ENCODE measurements at places on chromosomes 16 and 17.
A peak's percentile ranks its signal among the peaks of the same experiment; 100 is the strongest.

DNA sequence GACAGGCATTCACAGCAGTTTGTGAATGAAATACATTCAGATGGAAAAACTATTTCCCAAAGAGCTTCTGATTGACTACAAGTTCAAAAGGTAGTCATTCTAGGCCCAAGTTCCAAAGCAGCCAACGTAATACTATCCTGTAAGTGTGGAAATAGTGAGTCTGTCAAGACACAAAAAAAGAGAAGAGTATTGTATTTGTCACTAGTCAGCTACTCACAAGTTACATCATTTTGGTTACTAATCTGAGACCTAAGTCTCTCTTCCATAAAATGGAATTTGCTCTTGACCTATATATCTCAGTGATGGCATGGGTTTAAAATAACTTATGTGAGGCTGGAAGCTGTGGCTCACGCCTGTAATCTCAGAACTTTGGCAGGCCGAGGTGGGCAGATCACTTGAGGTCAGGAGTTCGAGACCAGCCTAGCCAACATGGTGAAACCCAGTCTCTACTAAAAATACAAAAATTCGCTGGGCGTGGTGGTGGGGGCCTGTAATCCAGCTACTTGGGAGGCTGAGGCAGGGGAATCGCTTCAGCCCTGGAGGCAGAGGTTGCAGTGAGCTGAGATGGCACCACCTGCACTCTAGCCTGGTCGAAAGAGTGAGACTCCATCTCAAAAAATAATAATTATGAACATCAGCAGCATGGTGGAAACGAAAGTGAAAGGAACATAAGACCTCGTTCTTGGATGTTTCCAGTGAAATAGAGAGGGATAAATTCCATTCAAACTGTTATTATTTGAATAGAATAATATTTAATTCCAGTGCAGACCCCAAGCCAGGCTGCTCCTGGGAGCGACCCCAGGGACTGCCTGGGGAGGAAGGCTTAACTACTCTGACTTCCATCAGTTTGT, 2.9 kb downstream of the CMC2 start:
- no peak for DNase-seq

DNA sequence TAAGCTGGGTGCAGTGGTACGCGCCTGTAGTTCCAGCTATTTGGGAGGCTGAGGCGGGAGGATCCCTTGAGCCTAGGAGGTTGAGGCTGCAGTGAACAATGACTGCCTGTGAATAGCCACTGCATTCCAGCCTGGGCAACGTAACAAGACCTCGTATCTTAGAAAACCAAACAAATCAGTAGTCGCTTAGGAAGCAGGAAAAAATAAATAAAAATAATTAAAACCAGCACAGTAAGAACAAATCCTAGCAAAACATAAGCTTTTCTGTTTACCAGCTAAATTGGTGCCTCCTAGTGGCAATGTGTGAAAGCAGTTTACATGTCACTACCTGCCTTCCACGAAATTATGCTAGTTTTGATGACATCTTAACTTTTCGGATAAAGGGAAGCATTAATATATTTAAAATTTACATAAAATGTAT, 1.3 kb downstream of the ARMC5 start:
- DNase-seq: peak; percentile 47

DNA sequence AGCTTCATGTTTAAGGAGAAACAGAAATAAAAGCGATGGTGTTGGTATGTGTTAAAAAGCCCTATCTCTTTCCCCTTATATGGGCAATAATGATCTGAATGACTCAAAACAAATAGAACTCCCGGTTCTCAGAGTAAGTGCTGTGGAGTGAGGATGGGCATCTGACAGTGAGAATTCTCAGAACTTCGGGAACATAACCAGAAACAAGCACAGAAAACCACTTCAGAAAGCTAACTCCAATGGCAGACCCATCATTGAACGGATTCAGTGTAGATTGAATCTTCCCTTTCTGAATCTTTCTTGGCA, 67.2 kb downstream of the CDH8 start:
- DNase-seq: no peak

- DNase-seq: no peak
These were observed 7.2 kb downstream of the SUPT4H1 start for GRCh38 chr17:58344791-58345157.

DNA sequence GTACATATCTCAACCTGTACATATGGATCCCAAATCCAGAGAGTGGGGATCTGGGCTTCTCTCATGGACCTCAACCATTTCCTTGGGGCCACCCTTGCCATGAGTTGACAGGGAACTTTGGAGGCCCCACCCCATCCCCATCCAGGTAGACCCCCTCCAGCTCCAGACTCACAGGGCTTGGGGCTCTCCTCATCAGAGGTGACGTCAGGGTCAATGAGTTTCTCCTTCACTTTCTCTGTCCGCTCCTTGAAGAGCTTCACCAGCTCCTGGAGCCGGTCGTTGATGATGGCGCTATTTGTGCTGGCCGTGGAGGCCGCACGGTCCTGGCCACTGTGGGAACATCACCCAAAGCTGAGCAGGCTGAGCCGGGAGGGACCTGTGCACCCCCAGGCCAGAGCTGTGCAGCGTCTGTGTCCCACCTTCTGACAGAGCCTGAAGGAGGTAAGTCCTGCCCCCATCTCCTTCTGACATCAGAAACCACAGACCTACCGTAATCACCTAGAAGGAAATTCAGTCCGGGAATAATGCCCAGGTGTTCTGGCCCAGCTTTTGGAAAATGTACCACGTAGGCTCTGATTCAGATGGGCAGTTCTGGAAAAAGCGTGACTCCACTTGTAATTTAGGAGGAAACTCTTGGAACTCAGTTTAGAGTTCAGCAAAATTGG, 50.6 kb downstream of the CNGB1 start:
- no peak for DNase-seq

- no peak for DNase-seq
These were observed 8.7 kb upstream of the CACNG4 start for GRCh38 chr17:66955821-66956220.

DNA sequence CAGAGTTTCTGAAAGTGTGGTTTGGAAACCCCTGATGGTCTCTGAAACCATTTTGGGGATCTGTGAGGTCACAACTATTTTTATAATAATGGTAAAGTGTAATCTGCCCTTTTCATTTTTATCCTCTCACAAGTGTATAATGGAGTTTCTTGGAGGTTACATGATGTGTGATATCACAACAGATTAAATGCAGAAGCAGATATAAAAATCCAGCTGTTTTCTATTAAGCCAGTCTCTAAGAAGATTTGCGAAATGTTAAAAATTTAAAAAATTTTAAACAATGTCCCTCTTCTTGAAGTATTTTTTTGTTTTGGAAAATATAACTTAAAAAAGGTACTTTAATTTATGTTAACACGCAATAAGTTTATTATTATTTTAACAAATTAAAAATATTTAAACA, 48.7 kb downstream of the RPGRIP1L start:
- no peak for DNase-seq

GRCh38 chr17:79983456-79983855, 52.2 kb downstream of the TBC1D16 start:
- no peak for DNase-seq

- no peak for DNase-seq
These were observed 59.7 kb downstream of the GRIN2A start for GRCh38 chr16:10122546-10122945.

- no peak for DNase-seq
These were observed 8.4 kb downstream of the SLC25A10 start for GRCh38 chr17:81720267-81721071.

GRCh38 chr16:4703906-4704305, 10.5 kb downstream of the NUDT16L1 start:
- DNase-seq: no peak

DNA sequence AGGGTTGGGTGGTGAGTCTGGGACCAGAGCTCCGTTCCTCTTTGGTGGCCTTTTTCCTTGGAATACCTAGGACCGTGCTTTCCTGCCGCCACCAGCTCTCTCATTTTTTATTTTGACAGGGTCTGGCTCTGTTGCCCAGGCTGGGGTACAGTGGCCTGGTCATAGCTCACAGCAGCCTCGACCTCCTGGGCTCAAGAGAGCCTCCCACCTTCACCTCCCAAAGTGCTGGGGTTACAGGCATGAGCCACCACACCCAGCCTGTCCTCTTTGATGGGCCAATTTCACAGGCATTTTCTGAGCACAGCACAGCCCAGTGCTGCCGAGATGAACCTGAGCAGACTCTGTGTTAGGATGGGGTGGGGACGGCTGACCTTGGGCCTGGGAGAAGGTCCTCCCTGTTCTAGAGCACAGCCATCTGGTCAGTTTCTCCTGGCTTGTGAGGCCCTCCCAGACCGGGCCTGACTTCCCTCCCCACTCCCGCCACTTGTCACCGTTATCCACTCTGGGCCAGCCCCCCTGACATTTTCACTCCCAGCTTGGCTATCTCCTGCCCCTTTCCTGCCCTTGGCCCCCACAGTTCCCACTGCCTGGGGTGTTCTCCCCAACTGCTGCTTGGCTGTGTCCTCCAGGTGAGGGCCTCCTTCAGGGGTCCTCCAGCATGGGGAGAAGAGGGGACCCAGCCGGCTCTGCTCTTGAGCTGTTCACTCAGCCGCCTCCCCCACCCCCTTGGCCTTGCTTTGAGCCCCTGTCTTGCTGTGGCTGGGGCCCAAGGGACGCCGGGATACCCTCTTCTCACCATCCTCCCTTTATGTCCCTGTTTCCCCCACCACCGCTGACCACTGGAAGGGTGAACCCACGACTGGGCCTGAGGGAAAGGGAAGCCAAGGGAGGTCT, 5.0 kb downstream of the ADCY7 start:
- no peak for DNase-seq

DNA sequence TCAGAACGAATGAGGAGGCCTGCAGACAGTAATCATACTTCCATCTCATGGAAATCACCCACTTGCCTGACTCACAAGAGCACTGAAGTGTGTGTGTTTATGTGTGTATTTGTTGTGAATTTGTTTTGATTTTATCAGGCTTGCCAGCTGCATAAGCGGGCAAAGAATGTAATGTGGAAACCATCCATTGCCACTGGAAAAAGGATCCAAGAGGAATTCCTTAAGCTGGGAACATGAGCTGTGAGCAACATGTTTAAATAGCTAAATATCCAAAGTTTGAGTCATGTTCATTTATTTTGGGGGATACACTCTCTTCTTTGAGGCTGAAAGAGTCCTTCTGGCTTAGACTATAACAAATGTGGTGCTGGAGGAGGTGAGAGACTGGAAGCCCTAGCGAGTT, 198.4 kb upstream of the TBX2 start:
- DNase-seq: no peak

- peak; percentile 55 for DNase-seq
These were observed 5.9 kb upstream of the UBE2O start for GRCh38 chr17:76458580-76459490.

GRCh38 chr17:81249223-81250040, 10.3 kb downstream of the NDUFAF8 start:
- DNase-seq: no peak

DNA sequence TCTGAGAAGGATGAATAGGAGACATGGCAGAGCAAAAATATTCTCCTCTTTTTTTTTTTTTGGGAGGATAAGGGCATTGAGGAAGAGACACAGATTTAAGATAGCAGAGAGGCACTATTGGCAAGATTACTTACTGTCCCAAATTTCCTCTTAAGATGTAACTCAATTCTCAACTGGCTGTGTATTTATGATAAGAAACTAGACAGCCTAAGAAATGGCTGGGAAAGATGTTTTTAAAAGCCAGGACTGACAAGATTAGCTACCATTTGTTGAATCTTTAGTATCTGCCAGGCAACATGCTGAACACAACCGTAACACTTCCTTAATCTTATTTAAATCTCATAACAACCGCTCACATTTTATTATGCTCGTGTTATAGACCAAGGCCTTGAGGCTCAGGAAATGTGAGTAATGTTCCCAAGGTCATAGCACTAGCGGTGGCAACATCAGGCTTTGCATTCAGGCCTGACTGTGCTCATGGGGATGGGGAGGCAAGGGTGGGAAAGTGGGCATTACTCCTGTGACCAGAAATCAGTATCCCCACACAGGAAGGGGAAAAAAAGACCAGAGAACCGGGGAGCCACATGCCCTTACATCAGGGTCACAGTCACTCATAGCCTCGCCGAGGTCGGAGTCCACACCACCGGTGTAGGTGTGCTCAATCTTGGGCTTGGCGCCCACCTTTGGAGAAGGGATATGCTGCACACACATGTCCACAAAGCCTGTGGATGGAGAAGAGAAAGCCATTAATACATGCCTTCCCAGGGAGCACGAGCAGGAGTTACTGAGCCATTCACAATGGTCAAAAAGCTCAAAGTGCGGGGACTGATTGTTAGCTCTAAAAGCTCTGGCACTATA, 15.6 kb downstream of the HIGD1B start:
- no peak for DNase-seq

GRCh38 chr16:11100239-11100750, 155.7 kb downstream of the SOCS1 start:
- no peak for DNase-seq

GRCh38 chr16:75710344-75710743, 9.1 kb upstream of the DUXB start:
- no peak for DNase-seq

DNA sequence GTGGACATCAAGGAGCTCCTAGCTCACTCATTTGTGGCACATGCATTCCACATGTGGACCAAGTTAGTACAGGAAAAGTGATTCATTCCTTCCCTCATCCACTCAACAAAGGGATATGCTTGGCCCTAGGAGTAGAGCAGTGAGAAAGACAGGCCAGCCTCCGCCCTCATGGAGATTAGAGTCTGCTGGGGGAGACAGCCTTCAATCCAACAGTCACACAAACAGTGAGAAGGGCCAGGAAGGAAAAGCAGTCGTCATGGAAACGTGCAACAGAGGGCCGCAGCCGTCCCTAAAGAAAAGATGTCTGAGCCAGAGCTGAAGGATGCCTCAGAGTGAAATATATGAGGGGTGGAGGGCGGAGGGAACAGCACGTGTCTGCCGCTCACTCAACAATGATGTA, 109.9 kb downstream of the VPS53 start:
- no peak for DNase-seq

DNA sequence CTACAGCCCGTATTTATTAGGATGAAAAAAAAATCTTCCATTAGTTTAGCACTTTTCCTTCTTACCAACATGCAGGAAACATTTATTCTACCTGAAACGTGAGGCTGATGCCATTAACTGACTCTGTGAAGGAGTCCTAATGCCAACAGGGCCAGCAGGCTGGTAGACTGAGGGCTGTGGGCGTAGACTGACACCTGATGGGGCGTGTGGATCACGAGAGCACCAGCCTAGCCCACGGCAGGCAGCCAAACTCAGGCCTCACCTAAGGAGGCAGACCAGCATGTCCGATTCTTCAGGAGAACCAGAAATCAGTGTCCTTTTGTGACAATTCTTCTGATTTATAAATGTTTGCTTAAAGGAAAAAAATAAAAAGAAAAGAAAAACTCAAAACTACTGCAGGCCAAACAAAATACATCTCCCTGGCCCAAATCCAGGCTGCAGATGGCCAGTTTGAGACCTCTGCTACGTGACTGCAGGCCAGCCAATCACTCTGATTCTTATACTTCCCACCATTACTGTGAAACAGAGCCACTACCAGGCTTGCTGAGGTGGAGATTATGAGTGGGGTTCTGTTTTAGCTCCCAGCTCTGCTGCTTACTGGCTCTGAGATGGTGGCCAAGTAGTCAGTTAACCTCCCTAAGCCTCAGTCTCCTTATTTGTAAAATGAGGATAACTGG, 66.5 kb downstream of the GNAO1 start:
- DNase-seq: no peak

- DNase-seq: peak; percentile 41
These were observed 35.3 kb downstream of the SOCS3 start for GRCh38 chr17:78324391-78325075.

Data from NCI-H510A treated with DMSO at 0.1 percent for 48 hours (cell line).